CD14-positive monocyte (primary cell): ENCODE measurements at places on chromosomes 16 and 17. TPM values are rescaled to one million over a fixed set of nuclear protein-coding genes. Genes with fewer than 3 reads are reported as not detected.

Gene TNP2
- not detected for polyA plus RNA-seq

Gene TP53TG3C
- polyA plus RNA-seq = not detected

Gene NXN
- polyA plus RNA-seq = not detected

Gene ZFPM1
- polyA plus RNA-seq = 0.12 TPM

Gene GNG13
- polyA plus RNA-seq = not detected in 2 replicates

Gene SLC12A3
- polyA plus RNA-seq = not detected

Gene TMEM235
- not detected for polyA plus RNA-seq

- peak; percentile 32 for DNase-seq
These were observed 80.9 kb upstream of the CREBBP start for GRCh38 chr16:3961449-3961849.

- no peak for DNase-seq
These were observed 436.1 kb upstream of the GOT2 start for GRCh38 chr16:59170099-59170712.

GRCh38 chr17:19867079-19867328 is 732 bp downstream of the ULK2 start:
- peak; percentile 41 for DNase-seq

- no peak for DNase-seq
These were observed 6.0 kb downstream of the PDP2 start for GRCh38 chr16:66886321-66886720.

GRCh38 chr17:10499950-10500349 is 18.4 kb downstream of the MYH1 start:
- no peak for DNase-seq

DNA sequence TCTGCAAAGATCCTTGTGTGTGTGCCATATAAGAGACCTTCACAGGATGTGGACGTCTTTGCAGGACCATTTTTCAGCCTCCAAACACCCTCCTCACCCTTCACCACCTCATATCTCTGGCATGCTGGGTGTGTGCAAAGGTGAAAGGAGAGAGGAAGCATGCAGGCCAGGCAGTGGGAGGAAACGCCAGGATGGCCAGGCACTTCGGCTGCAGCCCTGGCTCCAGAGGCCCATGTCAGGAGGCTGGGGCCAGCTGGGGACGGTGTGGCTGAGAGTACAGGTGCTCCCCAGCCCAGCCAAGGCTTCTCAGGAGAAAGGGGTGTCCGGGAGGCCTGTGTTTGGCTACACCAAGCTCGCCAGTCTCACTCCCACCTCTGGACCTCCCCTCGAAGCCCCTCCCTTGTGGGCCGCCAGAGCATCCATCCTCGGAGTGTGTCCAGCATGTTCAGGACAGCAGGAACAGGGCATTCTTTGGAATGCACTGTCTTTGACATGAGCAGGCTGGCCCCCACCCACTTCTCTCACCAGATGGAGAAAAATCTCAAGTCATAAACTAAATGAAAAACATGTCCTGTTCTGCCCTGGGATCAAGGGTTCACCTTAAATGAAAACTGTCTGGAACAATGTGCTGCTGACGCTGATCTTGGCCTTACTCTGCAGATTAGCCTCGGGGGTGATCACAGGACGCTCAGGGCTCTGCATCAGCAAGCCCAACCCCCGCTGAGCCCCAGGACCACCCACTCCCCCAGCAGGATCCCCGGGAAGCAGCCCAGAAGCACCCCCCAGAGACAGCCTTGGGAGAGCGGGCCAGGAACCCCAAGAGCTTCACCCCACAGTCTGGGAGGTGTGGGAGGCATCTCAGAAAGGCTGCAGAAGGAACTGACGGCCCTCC is 15.9 kb downstream of the PEMT start:
- no peak for DNase-seq

DNA sequence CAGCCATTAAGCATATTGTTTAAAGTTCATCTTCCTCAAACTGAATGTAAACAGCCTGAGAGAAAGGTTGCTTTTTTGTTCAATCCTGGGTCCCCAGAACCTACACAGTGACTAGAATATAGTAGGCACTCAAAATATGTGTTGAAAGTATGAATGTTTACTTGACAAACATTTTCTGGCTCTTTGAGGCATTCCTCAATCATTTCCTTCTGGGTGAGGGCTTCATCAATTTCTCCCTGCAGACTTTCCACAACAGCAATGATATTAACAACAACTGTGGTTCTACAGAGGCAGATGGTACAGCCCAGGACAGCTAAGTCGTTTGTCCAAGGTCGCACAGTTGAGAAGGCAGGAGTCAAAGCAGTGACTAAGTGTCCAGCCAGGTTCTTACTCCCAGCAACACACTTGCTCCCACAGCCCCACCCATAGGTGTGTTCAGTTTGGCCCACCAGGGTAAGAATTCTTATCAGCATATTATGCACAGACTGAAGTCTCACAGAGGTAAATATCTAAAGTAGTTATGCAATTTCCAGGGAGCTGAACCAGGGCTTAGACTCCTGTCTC is 61.1 kb downstream of the HS3ST3B1 start:
- no peak for DNase-seq

DNA sequence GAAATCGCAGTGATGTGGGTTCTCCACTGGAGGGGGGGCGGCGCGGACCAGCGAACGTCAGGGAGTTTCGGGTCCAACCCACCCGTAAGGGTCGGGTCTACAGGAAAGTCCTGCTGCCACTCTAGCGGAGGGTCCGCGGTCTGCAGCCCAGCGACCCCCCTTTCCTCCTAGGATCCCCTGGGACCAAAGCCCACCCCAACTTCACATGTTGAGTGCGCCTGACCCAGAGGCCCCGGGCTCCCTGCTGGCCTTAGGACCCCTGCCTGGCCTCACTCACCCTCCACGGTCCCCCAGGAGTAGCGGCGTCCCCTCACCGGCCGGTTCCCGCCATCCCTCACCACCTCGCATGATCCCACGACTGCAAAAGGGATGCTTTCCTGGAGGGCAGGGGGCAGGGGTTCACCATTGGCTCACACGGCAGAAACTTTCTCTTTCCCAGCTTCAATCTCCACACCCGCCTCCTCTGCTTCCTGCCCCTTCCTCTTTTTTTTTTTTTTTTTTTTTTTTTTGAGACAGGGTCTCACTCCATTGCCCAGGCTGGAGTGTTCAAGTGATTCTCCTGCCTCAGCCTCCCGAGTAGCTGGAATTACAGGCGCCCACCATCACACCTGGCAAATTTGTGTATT is 3.1 kb downstream of the SEPTIN1 start:
- DNase-seq = no peak

DNA sequence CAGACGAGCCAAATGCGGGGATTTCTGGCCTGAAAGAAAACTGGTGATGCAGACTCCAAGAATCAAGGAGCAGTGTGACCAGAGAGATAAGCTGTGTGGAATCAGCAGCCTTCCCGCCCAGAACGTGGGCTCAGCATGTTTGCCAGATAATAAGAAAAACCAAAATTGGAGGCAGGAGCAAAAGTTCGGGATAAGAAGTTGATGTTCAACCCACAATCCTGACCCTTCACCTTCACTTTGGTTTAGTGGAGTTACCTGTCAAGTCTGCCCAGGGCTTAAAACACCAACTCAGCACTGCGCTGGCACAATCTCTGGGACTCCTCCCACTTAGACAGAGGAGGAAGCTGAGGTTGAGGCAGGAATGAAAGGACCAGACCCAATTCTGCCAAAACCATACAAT is 3.1 kb downstream of the SLC43A2 start:
- DNase-seq = no peak

DNA sequence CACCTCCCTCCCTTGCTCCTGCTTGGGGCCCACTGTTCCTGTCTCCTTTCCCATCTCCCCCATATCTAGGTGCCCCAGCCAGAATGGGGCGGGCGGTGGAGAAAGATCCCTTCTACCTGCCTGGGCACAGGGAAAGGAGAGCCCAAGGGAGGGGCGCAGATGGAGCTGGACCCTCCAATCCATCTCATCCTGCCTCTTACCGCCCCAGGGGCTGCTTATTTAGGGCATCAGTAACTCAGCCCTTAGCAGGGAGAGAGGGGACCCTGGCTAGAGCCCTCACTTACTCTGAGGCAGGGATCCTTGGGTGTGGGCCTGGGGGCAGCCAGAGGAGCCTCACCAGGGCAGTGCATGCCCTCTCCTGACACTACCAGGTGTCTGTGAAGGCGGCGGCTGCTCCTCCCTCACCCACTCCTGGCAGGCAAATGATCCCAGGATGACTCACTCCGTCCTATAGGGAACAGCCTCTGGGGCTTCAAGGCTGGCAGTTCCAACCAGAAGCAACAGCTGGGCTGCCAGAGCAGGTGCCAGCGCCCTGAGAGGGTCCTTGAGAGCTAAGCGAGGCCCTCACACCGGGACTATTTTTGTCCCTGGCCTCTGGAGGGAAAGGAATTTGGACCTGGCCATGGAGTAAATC is 16.3 kb upstream of the BCAR1 start:
- no peak for DNase-seq

DNA sequence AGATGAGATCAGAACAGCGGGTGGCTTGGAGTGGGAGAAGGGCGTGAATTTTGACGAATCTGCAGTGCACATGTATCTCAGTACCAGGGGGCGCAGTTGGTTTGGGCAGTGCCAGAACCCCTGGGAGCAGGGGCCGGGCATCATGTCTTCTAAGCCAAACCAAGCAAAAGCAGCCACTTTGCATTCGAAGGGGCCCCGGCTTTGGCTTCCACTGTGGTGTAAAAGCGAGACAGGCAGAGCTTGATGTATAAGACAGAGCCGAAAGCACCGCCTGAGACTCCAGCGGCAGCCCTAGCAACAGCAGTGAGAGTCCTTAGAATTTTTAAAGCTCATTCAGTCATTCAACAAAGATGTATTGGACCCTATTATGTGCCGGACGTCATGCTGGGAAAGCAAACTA is 3.8 kb upstream of the XYLT1 start:
- DNase-seq = no peak

DNA sequence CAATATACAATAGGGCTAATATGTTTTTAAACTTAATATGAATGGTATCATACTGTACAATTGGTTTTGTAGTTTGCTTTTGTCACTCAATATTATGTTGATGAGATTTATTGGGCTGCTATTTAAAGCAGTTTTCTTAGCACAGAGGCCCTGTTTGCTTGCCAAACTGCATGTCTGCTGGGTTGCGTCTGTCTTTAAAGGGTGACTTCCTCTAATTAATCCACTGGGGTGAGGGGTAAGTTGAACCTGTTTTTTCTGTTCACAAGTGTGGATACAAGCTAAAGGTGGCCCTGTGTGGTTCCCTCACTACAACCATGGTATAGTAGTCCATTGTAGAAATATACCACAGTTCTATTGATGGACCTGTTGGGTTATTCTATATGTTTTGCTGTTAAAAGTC is 19.7 kb downstream of the TTC19 start:
- no peak for DNase-seq

DNA sequence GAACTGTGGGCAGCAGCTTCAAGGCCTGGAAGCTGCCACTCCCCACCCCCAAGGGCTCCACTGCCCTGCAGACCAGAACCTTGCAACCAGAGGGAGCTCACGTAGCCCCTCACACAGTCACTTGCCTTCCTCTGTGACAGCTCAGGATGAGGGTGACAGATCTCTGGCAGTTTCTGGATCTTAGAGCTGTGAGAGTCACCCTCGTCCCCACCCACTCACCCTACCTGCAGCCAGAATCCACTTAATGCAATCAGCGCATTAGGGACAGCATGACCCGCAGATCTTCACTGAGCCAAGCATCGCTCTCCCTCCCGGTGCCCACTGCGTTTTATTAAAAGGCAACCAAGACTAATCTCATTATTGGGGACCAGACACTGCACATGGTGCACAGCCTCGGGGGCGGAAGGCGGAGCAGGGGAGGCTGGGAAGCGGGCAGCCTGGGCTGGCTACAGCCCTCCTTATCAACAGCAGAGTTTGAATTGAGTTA is 3.5 kb downstream of the CYB561 start:
- no peak for DNase-seq

DNA sequence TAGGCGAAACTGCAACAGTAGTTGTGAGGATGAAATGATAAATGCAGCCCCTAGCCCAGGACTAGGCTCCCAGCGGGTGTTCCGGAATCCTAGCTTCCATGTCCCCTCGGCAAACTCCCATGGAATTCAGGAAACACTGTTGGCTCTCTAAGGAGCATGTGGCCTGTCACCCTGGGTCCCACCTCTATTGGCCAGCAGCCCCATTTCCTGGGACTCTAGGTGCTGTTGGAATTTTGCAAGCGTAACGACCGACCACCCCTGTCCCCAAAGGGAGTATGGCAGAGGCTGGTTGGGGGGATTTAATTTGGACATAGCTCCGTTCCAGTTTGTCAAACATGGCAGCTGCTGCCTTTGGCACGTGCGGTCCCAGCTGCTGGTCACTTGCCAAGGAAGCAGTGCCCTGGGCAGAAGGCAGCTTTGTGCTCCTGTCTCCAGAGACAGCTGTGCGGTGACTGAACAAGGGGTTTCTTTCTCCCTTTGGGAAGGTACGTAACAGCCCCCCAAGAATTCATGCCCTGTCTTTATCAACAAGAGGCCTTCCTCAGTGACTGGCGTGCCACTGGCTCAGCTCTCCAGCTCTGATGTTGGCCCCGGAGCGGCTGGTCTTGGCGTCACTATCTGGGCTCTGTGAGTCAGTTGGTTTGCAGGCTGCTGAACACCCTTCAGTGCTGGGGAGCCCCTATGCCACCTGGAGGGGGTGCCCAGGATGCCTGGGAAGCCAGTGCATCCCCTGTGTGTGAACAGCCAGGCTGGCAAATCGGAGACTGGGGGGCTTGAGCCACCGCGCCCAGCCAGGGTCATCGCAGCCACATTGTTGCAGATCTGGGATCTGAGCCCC is 235.2 kb upstream of the TNRC6C start:
- no peak for DNase-seq

DNA sequence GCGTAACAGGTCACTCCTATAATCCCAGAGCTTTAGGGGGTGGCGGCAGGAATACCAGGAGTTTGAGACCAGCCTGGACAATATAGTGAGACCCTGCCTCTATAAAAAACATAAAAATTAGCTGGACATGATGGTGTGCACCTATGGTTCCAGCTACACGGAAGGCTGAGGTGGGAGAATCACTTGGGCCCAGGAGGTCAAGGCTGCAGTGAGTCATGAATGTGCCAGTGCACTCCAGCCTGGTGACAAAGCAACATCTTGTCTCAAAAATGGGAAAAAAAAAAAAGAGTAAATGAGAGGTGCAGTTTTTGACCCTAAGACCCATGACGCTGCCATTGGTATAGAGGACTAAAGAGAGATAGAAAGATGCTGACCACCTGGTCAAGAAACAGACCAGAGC is 16.1 kb downstream of the PARN start:
- no peak for DNase-seq

DNA sequence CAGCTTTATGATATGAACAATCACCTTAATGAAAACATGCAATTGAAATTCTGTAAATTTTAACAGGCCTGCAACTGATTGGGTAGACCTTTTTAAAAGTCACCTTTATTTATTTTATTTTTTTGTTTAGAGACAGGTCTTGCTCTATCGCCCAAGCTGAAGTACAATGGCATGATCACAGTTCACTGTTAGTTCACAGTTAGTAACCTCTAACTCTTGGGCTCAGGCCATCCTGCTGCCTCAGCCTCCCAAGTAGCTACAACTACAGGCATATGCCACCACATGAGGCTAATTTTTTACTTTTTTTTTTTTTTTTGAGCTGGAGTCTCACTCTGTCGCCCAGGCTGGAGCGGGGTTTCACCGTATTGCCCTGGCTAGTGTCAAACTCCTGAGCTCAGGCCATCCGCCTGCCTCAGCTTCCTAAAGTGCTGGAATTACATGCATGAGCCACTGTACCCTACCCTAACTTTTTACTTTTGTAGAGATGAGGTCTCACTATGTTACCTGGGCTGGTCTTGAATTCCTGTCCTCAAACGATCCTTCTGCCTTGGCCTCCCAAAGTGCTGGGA is 28.0 kb downstream of the AP1G1 start:
- DNase-seq = no peak

- no peak for DNase-seq
These were observed 669.4 kb downstream of the CDH11 start for GRCh38 chr16:64452446-64452845.
